Common myeloid progenitor, CD34-positive (primary cell): ENCODE measurements at places on chromosomes 6 and 20.

DNA sequence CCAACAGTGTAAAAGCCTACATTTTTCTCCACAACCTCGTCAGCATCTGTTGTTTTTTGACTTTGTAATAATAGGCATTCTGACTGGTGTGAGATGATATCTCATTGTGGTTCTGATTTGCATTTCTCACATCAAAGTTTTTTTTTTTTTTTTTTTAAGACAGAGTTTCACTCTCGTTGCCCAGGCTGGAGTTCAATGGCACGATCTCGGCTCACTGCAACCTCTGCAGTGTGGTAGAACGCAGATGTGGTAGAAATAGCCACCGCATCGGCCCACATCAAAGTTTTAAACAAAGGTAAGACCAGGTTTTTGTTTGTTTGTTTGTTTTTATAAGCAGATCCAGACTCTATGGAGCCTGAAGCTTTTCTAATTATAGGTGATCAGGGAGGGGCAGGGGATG is 12.7 kb upstream of the PPP1R3G start:
- no peak for DNase-seq

DNA sequence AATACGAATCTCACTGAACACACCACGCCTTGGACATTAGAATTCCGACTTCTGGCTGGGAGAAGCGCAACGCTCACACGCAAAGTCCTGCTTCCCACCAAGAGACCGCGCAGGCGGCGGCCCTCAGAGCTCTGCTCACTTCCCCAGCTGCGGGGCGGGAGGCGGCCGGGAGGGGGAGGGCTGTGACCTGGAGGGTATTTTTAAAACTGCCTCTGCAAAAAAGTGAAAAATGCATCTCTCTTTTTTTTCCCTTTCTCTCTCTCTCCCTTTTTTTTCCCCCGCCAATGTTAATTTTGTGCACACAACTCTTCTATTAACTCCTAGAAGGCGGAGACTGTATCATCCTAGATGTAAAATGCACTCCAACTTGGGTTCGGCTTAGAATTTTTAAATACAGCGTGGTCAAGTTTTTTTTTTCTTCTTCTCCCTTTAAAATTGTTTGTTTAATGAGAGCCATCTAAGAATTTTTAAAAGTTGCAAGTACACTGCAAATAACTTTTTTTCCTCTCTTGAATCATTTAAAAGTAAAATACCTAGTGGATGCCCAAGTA is 66.4 kb downstream of the STX11 start:
- no peak for DNase-seq

- no peak for DNase-seq
Observed at GRCh38 chr6:142773859-142774648, 170.9 kb downstream of the HIVEP2 start.

DNA sequence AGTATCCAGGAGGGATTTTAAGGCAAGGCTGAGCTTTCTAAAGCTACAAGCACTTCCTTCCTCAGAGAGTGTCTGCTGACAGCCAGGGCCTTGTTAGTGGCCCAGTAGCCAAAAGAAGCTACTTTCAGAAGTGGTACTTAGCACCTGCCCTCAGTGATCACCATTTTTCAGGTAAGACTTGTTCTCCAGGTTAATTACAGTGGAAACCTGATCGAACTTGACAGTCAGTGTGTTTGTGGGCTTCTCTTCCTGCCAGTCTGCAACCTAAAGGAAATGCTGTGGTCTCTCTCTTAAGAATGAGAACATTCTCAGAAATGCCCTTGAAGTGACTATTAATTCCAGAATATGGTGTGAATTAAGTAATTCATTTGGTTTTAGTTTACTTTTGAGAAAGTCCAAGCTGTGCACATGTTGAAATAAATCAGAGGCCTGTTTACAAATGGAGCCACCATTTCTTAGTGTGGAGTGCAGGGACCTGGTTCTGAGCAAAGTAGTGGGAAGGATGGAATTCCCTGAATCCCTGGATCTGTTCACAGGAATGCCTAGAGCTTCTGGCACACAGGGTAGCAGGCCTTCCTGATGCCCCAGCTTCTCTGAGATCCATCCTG is 185.3 kb upstream of the AGPAT4 start:
- peak; percentile 10 for DNase-seq

DNA sequence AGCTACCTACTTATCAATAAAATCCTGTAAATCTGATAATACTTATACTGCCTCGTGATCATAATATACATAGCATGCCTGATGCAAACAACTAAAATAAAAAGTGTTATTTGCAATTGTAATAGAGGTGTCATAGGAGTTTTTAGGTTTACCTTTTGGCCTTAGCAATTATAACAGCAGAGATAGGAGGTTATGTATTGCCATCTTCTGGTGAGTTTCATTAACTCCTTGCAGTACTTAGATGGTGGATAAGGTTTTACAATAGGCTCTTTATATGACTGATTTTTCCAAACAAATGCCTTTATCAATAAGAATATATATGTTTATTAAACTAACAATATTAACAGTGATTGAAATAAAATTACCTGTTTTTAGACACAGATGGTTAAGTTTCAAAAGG is 27.8 kb upstream of the MYCT1 start:
- peak; percentile 59 for DNase-seq

- DNase-seq, result no peak
Observed at GRCh38 chr20:24647713-24648112, 178.3 kb downstream of the SYNDIG1 start.

- DNase-seq, result no peak
Observed at GRCh38 chr20:39117491-39117890, 155.3 kb downstream of the DHX35 start.

GRCh38 chr6:90356012-90356421 is 59.4 kb upstream of the BACH2 start:
- DNase-seq, result no peak

GRCh38 chr6:135291288-135292076 is 110.4 kb downstream of the MYB start:
- no peak for DNase-seq

- no peak for DNase-seq
Observed at GRCh38 chr20:7850775-7851490, 89.3 kb downstream of the HAO1 start.

DNA sequence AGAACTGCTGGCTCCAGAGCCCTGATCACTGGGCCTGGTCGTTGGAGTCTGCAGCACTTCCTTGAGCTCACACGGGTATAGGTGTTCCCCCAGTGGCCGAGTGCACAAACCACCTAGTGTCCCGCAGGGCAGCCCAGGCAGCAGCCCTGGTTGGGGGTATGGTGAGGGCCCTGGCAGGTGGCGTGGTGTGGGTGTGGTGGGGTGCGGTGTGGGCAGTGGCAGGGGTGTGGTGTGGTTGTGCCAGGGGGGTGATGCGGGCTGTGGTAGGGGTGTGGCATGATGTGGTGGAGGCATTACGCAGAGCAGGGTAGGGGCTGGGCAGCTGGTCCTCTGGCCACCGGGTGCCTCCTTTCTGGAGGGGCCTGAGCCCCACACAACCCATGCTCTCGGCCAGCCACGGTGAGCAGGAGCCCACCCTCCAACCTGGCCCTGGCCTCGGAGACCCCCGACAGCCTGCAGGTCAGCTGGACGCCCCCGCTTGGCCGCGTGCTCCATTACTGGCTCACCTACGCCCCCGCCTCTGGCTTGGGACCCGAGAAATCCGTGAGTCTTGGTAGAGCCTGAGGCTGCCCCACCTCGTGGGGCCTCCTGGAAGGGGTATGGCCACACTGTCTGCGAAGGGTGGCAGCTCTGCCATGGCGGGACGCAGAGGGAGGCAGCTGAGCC is 20.5 kb downstream of the COL20A1 start:
- no peak for DNase-seq

DNA sequence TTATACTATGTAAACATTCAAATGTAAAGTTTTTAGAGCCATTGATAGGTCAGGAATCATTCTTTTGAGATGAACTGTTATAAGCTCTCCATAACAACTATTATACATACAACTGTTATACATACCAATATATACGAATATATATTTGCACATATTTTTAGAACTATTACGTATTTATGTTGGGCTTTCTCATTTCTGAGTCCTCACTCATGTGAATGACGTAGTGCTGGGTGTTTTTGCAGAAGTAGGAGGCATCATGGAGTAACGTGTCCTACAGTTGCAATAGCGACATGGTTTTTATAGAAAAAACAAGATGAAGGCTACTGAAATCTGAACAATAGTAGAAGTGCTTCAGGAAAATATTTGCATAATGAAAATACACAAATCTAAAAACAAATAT is 36.4 kb upstream of the ADGRF4 start:
- DNase-seq, result no peak

DNA sequence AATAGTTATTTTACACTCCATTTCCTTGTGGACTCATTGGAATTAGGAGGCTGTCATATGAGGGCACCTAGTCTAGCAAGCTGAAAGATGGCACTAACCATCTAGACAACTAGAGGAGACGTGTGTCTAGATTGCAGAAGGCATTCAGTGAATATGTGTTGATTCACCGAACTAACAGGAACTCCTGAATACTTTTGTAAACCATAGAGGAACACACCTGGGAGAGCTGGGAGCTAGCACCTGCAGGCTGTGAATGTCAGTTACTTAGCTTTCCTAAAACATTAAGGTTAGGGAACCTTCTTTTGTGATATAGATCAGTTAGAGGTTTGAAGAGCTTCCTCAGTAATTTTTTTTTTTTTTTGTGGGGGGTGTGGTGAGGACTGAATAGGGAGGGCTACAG is 7.7 kb downstream of the OPN5 start:
- no peak for DNase-seq

DNA sequence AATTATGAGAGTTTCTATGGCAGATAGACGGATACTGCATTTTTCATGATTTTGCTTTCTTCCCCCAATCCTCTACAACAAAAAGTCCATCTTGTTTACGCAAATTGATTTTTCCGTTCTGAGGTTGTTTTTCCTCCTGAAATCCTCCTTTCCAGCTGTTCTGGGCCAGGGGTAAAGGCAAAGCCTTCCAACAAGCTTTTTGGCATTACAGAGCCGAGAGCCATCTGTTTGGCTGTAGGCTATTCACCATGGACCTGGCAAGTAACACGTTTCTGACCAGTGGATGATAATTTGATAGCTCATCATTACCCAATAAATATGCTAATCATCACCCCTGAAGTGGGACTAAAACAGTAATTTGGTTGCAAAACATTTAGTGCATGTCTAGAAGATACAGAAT is 226.5 kb downstream of the CBLN4 start:
- DNase-seq, result no peak

- DNase-seq, result peak; percentile 78
Observed at GRCh38 chr20:48791014-48791413, 36.8 kb downstream of the PREX1 start.

DNA sequence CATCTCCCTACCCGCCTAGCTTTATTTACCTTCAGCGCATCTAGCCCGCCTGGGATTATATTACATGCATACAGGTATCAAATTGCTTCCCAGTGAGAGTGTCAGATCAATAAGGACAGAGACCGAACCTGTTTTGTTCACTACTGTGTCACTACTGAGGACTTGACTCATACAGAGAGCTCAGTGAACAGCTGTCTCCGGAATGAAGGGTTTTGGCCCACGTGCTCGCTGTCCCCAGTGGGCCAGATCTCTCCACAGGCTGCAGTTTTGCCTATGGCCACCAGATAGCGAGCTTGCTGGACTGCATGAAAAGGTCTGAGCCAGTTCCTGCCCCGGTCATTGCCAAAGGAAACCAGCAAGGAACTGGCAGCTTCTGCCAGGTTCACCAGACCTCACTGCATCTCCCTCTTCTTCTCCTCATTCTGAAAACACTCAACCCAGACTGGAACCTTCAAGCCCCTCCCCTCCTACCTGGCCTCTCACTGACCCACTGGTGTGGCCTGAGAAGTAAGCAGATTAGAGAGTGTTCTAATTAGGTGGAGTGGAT is 150.8 kb downstream of the ZMYND8 start:
- peak; percentile 47 for DNase-seq

DNA sequence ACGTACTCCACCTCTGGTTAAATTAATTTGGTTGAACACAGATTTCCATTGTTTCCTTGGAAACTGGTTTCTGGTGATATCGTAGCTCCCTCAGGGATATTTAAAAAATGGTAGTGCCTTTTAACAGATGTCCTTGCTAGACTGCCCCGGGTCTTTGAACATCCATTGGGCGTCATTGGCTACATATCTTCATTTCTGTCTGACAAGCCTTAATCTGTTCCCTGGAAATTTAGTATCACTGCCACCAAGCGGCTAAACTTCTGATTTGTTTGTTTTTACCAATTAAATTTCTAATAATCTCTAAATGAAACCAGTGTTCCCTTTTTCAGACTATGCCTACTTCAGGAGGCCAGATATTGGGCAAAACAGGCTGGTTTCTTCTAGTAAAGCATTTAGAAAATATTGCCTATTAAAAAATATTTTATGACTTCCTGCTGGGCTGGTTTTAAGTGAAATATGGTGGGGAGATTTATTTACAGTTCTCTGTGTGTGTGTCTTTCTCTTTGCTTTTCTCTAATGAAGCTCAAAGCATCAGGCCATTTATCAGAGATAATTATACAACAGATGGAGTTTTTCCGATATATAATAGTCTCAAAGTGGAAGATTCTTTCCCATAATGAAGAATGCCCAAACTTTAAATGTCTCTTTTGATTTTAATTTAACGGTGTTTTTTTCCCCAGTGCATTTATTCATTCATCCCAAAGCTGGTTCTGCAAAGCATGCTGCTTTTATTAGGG is 249.5 kb downstream of the ZFAND3 start:
- DNase-seq, result no peak

- DNase-seq, result no peak
Observed at GRCh38 chr20:22180244-22180643, 404.1 kb downstream of the FOXA2 start.

DNA sequence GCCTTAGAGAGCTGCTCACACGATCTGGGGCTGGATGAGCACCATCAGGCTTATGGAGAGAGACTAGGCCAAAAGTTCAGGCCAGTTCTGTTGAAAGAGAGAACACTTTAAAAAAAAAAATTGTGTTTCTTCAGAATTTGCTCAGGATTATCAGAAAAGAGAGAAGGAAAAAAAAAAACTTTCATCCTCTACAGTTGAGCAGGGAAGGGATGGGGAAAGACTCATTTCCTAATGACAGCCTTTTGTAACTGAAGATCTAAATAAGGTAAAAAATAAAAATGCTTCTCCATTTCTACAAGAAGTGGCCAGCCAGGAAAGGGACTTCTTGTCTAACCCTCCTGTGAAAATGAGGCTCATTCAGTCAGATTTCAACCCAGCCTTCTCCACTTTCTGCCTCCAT is 134.8 kb downstream of the LY86 start:
- DNase-seq, result no peak

DNA sequence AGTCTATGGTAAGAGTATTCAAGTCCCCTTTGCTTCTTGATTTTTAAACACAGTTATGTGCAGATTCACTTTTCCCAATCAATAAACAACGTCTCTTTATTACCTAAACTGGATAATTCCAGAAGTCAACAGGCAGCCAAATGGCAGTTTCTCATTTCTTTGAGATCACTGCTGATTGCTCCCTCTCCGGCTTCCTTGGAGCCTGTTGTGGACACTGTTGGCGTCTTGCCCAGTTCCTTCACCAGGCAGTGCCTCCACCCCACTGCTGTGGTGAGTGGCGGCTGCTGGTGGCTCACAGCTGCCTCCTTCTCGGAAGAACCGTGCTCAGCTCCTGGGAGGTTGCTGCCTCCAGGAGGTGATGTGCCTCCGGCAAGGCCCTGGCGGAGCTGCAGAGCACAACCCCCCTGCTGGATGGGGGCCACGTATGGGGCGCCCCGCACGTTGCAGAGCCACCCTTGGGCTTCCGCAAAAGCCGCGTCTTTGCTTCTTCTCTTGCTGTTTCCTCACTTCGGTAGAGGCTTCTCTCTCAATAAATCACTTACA is 105.1 kb upstream of the CNKSR3 start:
- no peak for DNase-seq

- no peak for DNase-seq
Observed at GRCh38 chr20:1862663-1863053, 32.5 kb upstream of the SIRPA start.
